NCI-H1417 treated with DMSO at 0.1 percent for 48 hours (cell line): ENCODE measurements at places on chromosomes 16 and 17.
A peak's percentile ranks its signal among the peaks of the same experiment; 100 is the strongest.

DNA sequence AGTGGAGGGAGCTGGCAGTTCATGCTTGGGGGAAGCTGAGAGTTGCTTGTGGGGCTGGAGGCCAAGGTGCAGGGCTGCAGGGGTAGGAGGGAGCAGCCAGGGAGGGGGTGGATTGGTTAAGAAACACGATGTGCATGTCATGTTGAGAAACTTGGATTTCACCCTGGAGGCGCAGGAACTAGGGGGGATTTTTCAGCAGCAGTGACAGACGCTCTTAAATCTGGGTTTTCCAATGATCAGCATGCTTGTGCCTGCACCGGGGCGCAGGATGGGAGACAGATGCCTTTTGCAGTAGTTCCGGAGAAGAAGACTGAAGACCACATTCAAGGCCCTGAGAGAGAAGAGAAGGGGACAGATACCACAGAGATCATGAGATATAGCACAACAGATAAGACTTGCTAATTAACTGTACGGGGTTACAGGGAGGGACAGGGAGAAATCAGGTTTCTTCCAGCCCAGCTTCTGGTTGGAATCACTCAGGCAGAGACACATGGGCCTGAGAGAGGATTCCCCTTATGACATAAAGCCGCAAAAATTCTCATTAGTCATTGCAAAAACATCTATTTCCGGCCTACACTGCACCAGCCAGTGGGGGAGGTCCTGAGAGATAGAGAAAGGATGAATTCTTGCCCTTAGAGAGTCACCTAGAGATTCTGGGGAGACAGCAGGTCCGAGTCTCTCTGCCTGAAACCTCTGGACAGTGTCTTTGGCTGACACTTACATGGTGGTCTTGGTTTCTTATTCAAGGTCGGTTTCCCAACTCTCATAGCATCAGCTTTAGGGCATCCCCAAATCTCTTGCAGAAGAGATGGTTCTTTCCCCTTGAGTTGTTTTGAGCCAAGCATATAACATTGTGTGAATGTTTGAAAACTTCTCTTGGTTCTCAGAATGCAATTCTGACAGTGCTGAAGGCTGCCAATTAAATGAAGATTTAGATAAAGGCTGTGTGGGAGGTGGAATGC lies 27.1 kb downstream of the CDH13 start:
- no peak for DNase-seq

GRCh38 chr17:60602385-60602742 lies 2.4 kb downstream of the PPM1D start:
- DNase-seq = no peak

DNA sequence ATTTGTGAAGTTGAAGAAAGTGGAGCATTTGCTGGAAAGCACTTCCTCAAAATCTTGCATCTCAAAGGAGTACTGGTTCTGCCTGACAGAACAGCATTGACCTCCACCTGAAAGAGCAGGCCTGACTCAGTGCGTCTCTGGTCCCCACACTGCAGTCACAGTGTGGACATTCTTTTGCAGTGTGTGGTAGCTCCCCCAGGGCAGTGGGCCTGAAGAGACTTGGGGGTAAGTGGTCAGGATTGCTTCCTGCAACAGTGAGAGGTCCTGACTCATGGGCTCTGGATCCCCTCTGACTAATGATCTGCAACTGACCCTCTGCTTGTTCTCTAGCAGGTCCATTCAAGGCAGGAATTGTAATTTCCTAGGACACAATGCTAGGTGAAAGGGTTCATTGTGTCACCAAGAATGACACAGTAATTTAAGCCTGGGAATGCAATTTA lies 204.9 kb upstream of the KCNJ16 start:
- no peak for DNase-seq

- no peak for DNase-seq
These were observed 8.0 kb downstream of the IGF2BP1 start for GRCh38 chr17:49005140-49005539.

- DNase-seq = peak; percentile 64
These were observed 54.6 kb downstream of the USP10 start for GRCh38 chr16:84754353-84754856.

DNA sequence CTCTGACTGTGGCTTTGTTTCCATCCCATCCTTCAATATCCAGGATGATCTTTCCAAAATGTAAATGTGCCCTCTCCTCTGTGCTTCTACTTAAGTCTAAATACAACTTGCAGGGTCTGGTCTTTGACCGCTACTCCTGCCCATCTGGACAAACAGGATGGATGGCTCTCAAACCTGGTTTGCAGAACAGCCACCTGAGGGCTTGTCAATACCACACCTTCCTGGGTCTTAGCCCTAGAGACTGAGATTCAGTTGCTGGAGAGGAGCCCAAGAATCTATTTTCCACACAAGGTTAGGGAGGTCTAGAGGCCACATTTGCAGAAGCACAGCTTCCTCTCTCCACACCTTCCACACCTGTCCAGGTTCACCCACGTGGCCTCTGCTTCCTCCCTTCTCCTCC lies 1.9 kb upstream of the GRB7 start:
- no peak for DNase-seq

GRCh38 chr17:36949461-36949927 lies 740 bp downstream of the AATF start:
- DNase-seq = no peak

DNA sequence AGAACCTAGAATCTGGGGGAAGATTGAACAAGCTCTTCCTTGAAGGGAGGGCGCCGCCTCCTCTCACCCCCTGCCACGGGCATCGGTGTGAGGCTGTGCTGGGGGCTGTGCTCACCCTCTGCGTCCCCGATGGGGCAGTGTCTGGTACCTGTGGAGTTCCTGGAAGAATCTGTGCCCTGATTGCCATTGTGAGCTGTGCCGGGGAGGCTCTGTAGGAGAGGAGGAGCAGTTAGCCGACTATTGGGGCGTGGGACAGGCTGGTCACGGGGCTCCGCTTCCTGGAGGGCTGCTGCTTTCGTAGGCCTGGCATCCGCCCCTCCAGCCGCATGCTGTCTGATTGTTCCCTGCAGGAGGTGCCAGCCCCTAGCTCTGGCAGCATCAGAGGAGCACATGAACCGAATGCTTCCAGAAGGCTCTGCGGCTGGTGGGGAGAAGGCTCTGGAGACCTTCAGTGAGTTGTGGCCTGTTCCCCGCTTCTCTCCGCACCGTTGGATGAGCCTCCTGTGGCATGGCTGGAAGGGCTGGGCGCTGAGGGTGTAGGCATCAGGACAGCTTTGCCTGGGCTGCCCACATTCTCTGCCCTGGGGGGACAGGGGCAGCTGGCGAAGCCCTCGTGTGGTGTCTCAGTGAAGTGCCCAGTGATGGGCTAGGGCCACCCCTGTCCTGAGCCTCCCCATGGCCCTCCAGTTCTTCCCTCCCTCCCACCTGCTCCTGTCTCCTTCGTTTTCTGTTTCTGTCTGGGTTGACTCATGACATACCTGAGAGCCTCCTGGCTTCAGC lies 86.9 kb downstream of the SEC14L1 start:
- no peak for DNase-seq
